ENCODE measurements at places on chromosomes 13 and 19.

- DNase-seq: no peak
Measured at GRCh38 chr13:21777813-21778212, 106.9 kb downstream of the FGF9 start.

DNA sequence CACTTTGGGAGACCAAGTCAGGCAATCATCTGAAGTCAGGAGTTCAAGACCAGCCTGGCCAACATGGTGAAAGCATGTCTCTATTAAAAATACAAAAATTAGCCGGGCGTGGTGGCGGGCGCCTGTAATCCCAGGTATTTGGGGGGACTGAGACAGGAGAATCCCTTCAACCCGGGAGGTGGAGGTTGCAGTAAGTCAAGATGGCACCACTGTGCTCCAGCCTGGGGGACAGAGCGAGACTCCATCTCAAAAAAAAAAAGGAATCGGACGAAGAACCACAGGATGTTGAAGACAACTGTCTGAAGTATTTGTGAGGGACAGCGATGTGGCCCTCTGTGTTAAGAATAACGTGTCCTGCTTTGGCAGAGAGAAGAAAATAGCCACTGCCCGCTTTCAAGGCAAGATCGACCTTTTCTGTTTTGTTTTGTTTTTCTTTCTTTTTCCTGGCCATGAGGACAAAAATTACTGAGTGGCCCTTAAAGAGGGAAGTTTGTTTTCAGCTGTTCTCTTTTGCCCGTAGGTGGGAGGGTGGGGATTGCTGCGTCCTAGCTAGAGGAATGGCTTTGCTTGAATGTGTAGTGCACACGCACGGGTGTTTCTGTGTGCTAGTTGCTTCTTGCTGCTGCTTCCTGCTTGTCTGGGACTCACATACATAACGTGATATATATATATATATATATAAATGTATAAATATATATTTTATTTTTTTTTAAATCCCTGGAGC, 6.2 kb upstream of the PRKCG start:
- no peak for DNase-seq

DNA sequence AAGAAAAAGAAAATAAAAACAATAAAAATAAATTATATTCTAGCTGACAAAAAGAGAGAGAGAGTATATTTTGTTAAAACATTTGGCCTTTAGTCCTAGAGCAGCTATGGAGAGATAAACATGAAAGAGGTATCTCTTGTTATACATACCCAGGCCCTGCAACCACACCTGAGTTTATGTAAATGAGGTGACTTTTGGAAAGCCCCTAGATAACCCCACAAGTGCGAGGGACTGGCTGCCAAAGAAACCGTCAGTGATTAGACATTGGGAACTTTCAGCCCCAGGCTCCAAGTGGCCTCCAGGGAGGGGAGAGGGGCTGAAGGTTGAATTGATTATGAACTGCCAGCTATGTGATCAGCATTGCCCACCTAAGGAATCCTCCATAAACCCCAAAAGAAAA, 2.1 kb upstream of the NLRP7 start:
- no peak for DNase-seq

- DNase-seq: no peak
Measured at GRCh38 chr19:16599655-16600346, 27.6 kb upstream of the SLC35E1 start.

DNA sequence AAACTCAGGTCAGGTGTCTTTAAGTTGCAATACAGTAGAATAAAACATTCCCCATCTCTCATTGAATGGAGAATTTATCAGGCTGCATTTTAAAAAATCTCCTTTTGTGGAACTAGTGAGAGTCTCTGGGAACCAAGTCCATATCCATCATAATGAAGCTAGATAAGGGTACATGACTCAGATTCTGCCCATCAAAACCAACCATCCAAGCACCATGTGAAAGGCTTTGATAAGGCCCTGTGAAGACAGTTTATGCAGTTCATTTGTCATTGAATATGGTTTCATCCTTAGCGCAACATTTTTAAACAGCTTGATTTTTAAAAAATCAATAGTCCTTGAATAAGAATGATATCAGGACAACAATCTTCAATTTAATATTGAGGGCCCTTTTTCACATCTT, 56.3 kb upstream of the DIAPH3 start:
- DNase-seq: no peak

DNA sequence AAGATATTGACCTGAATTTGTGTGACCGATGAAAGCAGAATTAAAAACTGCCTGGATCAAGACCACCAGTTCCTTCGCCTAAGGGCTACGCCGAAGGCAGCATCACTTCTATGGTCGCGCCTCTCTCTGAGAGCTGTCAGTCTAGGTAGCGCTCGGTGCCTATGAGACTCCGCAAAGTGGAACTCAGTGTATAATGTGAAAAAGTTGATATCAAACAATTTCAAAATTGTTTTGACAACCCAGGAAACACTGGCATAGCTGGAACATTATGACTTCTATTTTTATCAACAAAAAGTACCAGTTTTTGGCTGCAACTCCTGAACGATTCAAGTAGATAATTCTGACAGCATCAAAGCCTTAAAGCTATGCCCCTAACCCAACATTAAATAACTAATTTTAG, 223.6 kb downstream of the MYO16 start:
- DNase-seq: no peak

Measured in fibroblast of skin of scalp (primary cell).